Gastroesophageal sphincter (tissue), 4 donors: ENCODE measurements at places on chromosomes 11 and 22. TPM values are rescaled to one million over a fixed set of nuclear protein-coding genes. Genes with fewer than 3 reads are reported as not detected.

DNA sequence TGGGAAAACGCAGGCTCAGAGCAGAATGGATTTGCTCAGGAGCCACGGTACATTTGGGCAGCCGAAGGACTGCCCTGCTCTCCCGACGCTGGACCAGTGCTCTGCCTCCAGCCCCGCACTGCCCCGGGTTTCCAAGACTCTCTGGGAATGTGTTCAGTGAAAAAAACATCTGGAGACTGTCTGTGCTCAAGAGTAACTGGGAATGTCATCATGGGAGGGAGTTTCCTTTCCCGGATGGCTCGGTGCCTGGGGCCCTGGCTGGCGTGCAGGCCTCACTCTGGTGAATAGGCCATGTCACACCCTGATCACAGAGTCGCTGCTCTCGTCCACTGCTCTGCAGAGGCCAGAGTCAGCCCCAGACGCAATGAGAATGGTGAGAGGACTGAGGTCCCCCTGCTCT, 9.8 kb upstream of the APOL6 start:
- peak; percentile 95 for ATAC-seq

GRCh38 chr11:31702966-31703365, 108.2 kb downstream of the PAX6 start:
- ATAC-seq, result no peak

DNA sequence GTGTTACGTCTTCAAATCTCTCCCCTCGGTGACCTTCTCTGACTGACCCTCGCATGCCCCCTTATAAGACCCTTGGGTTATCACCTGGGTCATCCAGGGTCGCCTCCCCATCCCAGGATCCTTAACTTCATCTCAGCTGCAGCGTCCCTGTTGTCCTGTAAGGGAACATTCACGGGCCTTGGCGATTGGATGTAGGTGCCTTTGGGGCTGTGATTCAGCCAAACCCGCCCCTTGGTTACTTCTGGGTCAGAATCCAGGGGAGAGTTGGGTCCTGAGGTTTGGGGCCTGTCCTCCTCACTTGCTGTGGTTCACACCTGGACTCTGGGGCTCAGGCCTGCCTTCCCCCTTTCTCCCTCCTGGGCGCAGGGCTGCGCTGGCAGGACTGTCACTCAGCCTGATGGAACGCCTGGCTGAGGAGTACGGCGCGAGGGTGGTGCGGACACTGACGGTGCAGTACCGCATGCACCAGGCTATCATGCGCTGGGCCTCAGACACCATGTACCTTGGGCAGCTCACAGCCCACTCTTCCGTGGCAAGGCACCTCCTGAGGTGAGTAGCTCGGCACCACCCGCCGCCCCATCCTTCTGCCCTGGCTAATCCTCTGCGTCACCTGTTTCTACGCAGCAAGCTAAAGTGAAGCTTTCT, 29.4 kb downstream of the IGHMBP2 start:
- ATAC-seq, result no peak

- no peak for ATAC-seq
Observed at GRCh38 chr22:48240148-48240934, 1477.9 kb downstream of the TBC1D22A start.

DNA sequence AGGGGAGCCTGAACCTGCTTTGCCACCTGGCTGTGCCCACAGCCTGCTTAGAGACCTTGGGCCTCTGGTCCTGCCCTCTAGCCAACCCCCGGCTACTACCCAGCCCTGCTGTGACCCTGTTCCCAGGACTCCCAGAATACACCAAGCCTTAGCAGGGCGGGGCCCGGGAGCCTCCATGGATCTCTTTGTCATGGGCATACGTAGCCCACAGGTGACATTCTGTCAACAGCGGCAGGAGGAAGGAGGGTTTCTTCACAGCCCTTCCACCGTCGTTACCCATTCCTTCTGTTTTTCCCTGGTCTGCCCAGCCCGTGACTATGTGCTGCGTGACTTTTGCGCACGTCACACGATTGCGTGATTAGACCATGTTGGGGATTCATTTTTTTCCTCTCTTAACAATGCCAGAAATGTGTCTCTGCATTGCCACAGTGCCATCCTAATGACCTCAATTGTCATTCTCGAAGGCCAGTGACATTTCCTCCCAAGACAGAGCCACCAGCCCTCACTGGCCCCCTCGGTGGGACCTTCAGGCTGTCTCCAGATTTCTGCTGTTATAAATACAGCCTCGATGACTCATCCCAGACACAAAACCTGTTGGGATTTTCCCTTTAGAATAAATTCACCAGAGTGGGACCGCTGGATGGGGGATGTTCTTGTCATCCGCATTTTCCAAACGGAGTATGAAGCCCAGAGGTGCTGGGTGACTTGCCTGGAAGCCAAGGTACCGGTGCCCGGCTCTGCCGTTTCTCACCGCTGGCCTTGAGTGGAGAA, 9.0 kb downstream of the SYT12 start:
- ATAC-seq, result no peak

Gene FAM227A
- total RNA-seq, result 0.31 TPM
